K562 (cell line): ENCODE measurements at places on chromosomes 2 and 18. TPM values are rescaled to one million over a fixed set of nuclear protein-coding genes. Genes with fewer than 3 reads are reported as not detected.

GRCh38 chr18:12377556-12378197 lies 650 bp upstream of the AFG3L2 start:
- peak; percentile 7 for DNase-seq

DNA sequence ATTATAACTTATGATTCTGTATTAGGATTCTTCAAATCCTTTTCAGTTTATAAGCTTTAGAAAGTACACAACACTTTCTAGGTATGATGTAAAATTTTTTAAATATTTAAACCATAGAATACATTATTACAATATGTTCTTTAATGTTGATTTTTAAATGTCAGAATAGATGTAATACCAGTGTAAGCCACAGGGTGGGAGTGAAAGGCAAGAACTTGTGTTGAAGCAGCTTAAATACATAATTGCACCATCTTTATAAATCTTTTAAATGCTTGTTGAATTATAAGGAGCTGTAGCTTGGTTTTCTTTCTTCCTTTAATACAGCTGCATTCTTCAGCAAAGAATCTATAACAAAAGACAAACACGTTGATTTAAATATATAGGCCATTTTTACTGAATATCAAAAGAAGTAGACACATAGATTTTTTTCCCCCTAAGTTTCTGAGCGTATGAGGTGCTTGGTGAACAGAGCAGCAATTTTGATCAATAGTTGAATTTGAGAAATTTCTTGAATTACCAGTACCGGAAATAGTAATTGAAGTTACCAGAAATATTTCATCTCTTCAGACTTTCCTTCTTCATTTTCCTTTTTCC lies 63.0 kb downstream of the TANK start:
- DNase-seq, result peak; percentile 35

GRCh38 chr2:198315791-198316630 lies 511.6 kb downstream of the PLCL1 start:
- DNase-seq, result no peak

DNA sequence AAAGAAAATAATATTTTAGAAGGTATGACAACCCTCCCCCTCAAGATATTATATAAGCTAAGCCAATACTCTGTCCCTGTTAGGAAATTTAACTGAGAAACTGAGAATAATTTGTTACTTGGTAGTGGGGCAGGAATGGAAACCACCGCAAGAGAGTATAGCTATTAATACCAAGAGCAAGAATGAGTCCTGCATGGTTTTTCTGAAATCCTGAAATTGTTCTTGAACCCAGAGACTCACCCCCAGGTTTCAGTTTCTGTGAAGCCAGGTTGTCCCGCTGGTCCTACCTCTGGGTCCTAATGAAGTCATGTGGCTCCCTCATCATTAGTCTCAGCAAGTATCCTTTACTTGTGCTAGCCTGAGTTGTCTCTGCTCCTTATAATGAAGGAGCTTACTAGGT lies 671.0 kb upstream of the ACVR2A start:
- DNase-seq, result no peak

GRCh38 chr2:173523497-173523896 lies 168.8 kb downstream of the CDCA7 start:
- DNase-seq, result no peak

ASB18 gene
- not detected in 2 replicates for total RNA-seq

TEX44 gene
- total RNA-seq, result not detected in 2 replicates

DTNA gene
- total RNA-seq, result 0.07 and 0.45 TPM in 2 replicates
